ENCODE measurements at places on chromosomes 11 and 22.

DNA sequence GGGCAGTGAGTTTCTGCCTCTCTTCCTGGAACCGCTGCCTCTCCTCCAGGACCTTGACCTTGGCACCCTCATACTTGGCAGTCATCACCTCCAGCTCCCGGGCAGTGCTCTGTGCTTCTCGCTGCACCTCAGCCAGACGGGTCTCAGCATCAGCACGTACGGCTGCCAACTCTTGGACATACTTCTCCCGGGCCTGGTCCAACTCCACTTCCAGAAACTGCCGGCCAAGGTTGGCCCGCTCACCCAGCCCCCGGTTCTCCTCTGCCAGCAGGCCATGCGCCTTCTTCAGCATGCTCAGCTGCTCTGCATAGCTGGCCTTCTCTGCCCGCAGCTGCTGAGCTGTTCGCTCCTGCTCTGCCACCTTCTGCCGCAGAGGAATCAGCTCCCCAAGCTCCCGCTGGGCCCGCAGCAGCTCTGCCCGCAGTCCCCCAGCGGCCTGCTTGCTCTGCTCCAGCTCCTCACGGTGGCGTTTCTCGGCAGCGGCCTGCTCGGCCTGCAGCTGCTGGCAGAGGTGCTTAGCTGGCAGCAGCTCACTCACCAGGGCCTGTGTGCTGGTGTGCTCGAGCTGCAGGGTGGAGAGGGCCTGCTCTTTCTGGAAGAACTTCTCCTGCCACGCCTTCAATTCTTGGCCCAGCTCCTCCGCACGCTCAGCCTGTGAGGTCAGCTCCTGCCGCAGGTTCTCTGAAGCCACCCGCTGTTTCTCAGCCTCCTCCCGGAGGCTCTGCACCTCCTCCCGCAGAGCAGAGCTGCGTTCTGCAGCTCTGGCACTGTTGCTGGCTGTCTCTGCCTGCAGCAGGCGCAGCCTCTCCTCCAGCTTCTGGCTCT is 14.4 kb downstream of the IL18BP start:
- peak; percentile 72 for DNase-seq

GRCh38 chr22:39655004-39655579 is 84.5 kb downstream of the CACNA1I start:
- peak; percentile 56 for DNase-seq

GRCh38 chr22:27388090-27388600 is 413.4 kb downstream of the MN1 start:
- no peak for DNase-seq

DNA sequence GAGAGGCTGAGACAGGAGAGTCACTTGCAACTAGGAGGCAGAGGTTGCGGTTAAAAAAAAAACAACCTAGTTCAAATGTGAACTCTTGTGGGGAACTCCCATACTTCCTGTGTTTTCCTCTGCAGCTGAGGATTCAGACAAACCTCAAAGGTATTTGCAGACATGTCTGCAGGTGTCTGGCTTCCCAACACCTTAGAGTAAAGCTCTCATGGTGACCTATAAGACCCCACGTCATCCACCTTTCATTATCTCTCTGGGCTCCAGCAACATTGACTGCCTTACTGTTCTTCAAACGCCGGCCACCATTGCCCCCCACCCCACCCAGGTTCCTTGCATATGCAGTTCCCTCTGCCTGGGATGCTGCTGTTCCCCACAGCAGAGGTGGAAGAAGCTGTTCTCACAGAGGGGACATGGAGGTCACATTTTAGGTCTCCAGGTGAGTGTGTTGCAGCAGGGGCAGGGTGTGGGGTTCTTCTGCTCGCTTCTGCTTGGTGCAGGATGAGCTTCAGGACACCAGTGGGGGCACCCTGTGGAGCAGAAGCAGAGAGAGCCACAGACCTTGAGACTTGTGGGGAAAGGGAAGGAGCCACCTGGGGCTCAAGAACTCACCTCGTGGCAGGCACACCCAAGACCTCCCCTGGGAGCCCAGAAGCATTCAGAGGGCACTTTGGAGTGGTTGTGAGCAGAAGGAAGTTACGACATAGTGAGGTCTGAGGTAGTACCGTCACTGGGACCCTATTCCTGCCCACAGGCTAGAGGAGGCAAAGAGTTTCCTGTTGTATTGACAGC is 203.2 kb downstream of the CSNK2A3 start:
- DNase-seq = no peak

DNA sequence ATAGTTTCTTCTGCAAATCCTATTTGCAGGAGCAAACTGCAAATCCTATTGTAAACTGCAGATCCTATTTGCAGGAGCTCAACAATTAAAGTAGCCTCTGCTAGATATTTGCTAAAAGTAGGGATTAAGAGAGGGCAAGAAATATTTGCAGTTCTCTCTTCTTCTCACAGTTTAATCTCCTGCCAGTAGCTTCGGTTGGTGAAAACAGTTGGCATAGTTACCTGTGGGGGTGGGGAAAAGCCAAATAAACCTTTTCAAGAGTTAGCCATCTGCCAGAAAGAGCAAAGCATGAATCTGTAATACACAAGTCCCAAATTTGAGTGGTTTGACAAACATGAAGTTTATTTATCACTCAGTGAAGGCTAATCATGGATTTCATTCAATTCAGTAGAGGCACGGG is 942.5 kb downstream of the JRKL start:
- no peak for DNase-seq

GRCh38 chr11:126492331-126493082 is 137.0 kb downstream of the ST3GAL4 start:
- no peak for DNase-seq

DNA sequence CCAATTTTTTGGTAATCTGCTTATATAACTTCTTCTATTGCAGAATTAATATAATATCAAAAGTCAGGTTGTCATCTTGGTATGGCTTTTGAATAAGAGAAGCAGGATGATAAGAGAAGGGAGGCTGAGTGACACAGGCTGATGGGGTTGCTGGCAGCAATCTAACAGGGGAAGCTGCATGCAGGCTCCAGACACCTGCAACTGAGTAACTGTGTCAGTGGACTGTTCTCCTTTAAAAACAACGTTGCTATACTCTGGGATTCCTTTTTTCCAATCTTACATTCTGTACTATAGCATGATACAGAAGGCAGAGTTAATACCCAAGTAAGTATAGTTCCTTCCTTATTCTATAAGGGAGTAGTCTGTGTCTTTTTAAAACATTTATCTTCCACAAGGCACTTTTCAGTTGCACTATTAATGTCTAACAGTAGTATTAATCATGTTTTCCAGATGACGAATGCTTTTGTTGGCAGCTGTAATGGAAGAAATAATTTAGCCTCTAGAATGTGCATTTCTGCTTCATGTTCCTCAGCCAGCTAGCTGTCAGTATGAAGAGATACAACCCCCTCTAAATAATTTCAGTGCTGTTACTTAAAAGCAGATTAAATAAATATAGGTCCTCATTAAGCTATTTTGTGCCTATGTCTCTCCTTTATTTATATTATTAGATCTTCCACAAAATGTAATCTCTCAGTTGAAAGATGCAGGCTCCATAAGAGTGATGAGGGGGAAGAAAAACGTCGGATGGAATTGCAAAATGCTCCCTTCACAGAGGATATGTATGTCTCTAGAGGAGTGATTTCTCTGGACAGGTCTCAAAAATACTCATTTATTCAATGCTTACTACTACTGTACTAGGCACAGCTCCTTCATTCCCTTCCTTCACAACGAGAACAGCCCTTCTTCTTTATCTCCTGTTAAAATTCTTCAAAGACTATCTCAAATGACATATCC is 50.8 kb downstream of the ATG16L2 start:
- no peak for DNase-seq

DNA sequence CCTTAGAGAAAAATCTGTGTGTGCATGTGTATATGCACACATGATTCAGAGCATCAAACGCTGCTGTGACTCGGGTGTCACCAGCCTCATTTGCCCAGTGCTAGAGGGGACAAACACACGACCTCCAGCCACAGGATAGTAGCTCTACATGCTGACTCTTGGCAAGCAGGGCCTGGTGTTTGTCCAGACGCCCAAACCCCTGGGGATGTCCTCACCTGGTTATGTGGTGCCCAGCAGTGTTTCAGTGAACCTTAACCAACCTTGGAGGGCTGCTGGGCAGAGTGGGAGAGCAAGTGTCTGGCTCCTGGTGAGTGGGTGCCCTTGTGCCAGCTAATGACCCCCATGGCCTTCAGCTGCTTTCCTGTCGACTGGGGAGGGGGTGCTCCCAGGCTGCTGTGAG is 26.7 kb downstream of the IGLL1 start:
- no peak for DNase-seq

- no peak for DNase-seq
Measured at GRCh38 chr11:987671-988070, 48.8 kb downstream of the MUC6 start.

DNA sequence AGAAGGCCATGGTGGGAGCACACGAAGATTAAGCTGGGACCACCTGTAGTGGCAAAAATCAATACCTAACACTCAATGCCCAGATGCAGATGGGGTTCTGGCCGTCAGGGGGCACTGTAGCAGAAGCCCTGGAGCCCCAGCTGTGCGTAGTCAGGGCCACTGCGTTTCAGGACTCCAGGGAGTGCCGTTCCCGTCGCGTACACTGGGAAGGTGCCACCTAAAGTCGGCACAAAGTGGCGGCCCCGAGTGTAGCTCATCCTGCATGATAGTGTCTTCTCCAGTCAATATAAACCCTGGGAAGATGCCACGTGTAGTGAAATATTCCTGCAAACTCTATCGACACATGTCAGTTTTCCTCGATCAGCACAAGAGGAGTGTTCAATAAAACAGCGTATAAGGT is 123.8 kb upstream of the NTM start:
- DNase-seq = peak; percentile 67

DNA sequence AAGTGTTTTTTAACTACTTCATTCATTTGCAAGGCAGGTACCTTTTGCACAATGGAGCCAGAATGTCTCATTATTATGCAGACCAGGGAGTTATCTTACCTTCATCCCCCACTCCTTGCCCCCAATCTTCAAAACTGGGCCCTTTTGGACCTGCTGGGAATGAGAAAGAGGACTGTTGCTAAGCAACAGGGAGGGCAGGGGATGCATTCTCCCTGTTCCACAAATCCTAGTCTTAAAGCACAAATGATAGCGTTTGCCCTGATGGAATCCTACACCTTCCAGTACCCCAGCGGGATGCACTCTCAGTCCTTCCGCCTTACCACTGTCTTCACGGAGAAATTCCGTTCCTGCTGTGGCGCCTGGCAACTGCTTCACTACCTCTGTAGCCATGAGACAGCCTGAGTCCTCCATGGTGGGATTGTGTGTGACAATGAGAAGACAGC is 4.1 kb upstream of the KCNJ1 start:
- DNase-seq = peak; percentile 53
